ENCODE measurements at places on chromosomes 3 and 15.

DNA sequence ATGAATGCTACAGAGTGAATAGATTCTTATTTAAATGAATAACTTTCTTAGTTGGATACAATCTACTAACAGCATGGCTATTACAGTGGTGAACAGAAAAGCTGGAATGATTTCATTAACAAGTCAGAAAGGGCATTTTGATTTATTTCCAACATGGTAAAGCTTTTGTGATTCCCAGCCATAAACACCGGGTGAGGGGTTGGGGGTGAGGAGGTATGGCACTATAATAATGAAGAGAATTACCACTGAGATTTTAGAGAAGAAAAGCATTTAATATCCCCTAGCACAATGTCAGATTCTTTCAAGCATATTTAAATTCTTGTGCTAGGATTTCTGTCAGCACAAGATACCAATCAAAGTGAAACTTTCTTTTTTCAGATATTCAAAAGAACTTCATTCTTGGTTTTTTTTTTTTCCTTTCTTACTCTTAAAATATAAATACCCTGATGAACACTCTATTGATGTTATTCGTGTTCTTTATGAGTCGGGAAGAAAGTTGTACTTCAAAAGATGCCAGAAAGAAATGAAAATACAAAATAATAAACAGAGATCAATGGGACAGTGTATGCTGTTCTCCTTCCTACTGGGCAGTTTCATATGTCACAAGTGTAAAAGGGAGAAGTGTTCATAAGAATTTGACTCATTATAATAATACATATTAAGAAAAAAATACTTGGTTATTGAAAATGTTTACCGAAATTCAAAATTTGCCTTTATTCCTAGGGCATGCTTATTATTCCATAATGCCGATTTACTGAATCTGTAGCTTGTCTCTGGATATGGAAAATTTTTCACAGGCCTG, 522.8 kb downstream of the CADM2 start:
- DNase-seq: no peak

DNA sequence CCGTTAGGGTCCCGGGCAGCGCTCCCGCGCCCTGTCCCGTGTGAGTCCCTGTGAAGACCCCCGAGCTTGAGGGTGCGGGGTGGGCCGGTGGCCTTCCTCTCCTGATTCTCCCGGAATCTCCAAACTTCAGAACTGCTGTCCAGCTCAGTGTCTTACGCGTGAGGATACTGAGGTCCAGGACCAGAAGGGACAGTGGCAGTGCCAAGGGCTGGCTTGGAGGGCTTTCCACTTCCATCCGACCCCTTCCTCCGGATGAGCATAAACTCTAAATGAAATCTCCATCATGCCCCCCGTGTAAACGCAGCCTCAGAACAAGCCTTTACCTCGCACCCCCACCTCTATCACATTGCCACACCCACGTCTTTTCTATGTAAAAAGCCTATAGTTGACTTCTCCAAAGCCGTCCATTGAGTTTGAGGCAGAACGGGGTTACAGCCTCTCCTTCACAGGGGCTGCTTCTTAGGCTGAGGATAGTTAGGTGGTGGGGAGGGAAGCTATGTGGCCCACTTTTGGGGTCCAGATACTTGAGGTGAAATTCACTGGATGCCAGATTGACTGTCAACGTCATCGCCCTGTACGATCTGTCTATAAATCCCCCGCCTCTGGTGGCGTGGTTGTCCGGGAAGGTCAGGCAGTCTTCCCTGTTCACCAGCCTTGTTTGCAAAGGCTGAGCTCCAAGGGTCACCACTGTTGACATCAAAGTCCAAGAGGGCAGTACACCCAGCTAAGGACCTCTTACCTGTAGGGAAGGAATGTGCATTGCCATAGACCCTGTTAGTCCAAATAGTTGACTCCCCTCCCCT, 1.1 kb downstream of the EDEM1 start:
- peak; percentile 60 for DNase-seq

- DNase-seq: no peak
Measured at GRCh38 chr3:128712848-128713247, 13.1 kb upstream of the RAB7A start.

GRCh38 chr3:180180795-180181194, 144.1 kb upstream of the PEX5L start:
- no peak for DNase-seq

GRCh38 chr3:27202959-27203358, 166.2 kb downstream of the NEK10 start:
- no peak for DNase-seq

GRCh38 chr3:195711813-195712534, 8.8 kb upstream of the MUC20 start:
- no peak for DNase-seq

DNA sequence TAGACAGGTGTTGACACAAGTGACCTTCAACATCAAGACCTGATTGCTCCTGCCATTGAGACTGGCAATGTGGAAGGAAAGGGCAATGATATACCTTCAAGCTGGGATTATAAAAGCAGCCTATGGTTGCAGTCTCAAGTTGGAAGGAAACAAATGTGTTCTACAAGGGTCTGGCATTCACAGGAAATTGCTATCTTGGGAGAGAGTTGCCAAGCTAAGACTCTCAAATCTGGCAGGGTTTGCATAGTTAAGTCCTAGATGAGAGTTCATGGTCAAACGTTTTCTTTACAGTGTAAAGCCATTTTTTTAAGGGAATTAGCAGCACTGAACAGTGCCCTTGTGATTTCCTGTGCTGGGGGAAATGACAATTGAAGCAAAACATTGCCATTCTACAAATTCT, 546.9 kb upstream of the CFAP20DC start:
- no peak for DNase-seq

DNA sequence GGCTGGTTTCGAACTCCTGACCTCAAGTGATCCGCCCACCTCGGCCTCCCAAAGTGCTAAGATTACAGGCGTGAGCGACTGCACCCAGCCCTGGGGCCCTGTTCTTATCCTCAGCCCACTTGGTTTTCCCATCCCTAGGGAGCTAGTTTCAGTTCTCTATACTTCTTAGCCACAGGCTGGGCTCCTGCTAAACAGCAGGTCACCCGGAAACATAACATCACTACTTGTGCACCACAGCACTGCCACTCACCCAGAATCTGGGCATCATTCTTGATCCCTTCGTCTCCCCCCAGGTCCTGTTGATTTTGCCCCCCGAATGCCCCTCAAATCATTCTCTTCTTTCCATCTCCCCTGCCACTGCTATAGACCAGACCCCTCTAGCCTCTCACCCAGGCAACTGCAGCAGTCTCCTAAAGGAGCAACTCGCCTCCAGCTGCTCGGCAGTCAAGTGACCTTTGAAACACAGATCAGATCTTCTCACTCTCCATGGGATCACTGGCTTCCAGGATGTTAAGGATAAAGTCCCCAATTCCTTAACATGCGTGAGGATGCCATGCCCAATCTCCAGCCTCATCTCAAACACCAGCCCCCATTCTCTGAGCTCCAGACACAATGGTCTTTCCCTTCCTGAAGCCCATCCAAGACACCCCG, 5.6 kb upstream of the AP3S2 start:
- DNase-seq: no peak

- DNase-seq: no peak
Measured at GRCh38 chr3:108410531-108410984, 99.8 kb downstream of the MYH15 start.

- peak; percentile 88 for DNase-seq
Measured at GRCh38 chr15:73924171-73924921, 1.9 kb upstream of the LOXL1 start.

GRCh38 chr3:158005391-158006100, 100.7 kb downstream of the SHOX2 start:
- no peak for DNase-seq

- no peak for DNase-seq
Measured at GRCh38 chr15:70039917-70040316, 57.8 kb downstream of the TLE3 start.

DNA sequence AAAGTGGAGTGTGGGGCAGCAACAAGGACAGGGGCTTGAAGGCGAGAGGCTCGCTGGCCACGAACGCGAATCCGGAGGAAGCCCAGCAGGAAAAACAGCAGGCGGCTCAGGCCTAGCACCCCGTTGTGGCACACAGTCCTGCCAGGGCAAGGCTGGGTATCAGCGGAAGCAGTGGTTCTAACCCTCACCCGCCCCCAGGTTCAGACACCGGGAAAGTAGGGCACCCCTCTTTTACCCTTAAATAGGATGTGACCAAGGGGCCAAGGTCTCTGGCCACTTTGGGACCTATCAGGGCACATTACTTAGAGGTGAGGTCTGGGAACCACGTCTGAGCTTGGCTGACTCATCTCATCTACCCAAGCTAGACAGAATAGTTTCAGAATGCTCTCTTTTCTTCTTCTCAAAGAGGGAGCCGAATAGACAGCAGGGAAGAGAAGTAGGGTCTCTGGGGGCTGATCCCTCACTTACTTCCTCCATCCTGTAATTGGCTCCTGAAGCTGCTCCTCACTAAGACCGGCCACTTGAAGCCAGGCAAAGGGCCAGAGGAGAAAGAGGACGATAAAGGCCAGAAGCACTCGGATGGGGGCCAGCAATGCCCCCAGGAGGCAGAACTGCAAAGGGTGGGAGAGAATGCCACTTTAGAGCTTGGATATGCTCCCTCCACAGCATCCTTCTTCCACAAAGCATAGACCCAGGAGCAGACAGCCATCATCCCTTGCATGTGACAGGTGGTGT, 1.7 kb downstream of the LPCAT4 start:
- DNase-seq: peak; percentile 11

DNA sequence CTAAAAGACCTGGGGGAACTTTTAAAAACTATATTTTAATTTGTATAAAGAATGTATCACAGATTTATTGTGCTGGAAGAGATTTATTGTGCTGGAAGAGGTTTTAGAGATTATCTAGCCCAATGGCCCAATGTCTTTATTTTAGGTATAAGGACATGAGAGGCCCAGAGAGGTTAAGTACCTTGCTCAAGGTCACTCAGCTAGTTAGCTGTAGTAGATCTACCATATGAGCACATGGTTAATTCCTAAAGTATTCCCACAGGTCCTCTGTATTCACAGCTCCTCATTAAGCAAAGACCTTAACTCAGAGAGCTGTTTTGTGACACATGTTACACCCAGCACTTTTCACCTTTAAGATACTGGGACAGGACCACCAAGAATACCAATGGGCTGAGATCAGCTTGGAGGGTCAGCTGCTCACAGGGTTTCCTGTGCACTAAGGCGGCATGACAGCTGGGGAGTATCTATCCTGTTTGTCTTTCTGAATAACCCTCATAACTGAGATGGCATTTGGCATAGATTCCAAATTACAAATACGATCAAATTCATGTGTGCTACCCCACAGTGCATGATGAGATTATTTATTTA, 143.1 kb upstream of the TBL1XR1 start:
- DNase-seq: no peak

GRCh38 chr15:70147178-70147760, 49.6 kb upstream of the TLE3 start:
- no peak for DNase-seq

GRCh38 chr15:38401106-38401505, 52.8 kb upstream of the FAM98B start:
- no peak for DNase-seq

GRCh38 chr3:61966200-61966599, 404.8 kb downstream of the PTPRG start:
- DNase-seq: no peak

GRCh38 chr3:58588030-58588614, 10.9 kb upstream of the FAM107A start:
- DNase-seq: peak; percentile 51

DNA sequence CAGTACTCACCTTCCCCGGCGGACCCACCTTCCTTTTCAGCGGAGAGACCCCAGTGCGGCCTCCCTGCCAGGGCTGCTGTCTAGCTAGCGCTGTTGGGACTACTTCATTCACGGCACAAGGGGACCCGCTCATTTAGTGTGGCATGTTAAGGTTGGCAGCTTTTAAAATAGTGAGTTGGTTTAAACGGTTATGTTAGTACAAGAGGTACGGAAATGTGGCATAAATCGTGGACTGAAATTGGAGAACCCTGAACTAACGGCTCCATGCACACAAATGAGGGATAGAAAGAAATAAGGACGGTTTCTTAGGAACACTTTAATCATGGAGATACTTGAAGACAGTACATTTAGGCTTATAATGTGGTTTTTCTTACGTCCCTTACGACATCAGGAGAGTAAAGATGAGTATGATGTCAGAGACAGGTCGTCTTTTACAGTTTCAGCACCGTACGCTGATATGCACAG, 752 bp downstream of the CEP63 start:
- peak; percentile 63 for DNase-seq

GRCh38 chr15:76327191-76328105, 9.1 kb upstream of the ISL2 start:
- DNase-seq: no peak

DNA sequence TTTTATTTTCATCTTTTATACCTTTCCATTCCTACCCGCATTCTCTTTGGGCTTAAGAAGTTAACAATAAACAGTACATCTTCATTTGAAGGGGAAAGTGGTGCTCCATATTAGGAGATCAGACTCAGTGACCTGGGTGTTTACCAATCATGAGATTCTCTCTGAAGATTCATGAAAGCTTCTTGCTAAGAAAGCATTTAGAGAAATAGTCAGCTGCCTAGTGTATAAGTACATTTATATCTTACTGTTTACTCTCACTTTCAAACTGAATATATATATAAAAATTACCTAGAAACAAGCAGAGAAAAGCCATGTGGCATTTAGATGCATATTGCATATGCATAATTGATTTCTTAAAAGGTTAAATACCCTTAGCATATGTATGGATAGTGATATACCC, 100.5 kb downstream of the KCNH8 start:
- DNase-seq: no peak

- no peak for DNase-seq
Measured at GRCh38 chr3:117281371-117281770, 571.8 kb downstream of the TUSC7 start.

- DNase-seq: no peak
Measured at GRCh38 chr3:43262194-43262593, 24.1 kb upstream of the SNRK start.

DNA sequence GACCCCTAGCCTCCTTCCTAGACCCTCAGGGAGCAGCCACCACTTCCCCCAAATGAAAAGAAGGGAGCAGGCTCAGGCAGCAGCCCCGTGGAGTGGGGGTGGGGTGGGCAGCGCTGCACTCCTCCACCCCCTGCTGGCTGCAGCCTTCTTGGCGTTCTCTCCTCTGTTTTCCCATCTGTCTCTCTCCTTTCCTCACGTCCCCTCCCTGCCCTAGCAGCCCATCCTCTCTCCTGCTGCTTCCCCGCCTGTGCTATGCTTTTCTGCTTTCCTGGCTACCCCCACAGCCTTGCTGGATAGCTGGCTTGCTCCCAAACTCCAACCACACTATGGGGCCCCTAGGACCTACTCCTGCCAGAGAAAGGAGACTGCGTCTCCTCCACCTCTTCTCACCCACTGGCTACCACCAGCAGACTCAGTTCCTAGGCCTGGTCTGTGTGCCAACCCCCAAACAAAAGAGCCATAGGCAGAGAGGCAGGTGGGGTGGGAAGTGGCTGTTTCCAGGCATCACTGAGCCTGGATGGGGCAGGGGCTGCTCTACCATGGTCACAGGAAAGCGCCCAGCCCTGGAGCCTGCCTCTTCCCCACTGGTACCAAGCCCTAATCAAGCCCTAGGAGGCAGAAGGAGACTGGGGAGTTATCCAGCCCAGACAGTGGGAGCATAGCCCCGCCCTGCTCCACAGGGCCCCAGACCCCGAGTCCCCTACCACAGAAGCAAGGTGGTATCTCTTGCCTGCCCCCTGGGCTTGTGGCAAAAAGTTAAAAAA, 3.4 kb upstream of the DISP2 start:
- DNase-seq: peak; percentile 48

- peak; percentile 35 for DNase-seq
Measured at GRCh38 chr3:177333533-177334520, 136.5 kb upstream of the TBL1XR1 start.

GRCh38 chr3:24457719-24458118, 36.9 kb downstream of the THRB start:
- DNase-seq: no peak

- DNase-seq: peak; percentile 89
Measured at GRCh38 chr3:196502775-196503195, 783 bp downstream of the RNF168 start.

GRCh38 chr3:117149584-117149983, 440.0 kb downstream of the TUSC7 start:
- DNase-seq: no peak

Data from mesenchymal stem cell (in vitro differentiated cells and primary cell).